GM12891 (cell line): ENCODE measurements at places on chromosomes 1 and 21.

DNA sequence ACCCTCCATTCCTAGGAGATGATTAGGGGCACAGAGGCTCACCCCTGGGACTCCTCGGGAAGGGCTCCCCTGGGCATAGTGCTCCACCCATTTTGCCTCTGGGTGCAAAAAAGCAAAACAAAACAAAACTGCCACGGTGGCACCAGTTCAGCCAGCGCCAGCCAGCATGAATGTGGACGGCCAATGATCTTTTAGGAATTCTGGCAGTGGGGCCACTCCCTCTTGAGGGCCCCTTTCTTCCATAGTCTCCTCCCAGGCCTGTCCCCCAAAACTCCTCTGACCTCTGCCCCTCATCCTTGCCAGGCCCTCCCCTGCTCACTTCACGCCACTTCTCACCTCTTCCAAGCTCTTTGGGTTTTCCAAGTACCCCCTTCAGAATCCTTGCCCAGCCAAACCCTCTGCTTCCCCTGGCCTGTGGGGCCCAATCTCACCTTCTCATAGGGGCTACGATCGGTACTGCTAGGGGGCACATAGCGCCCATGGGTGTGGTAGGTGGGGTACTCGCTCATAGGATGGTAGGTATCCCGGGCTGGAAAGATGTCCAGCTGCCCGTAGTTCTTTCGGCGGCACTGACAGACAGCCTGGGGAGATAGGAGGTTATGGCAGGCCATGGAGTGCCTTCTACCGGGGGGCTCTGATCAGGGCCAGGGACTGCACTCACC lies 13.3 kb downstream of the TRIM46 start:
- no peak for DNase-seq

- no peak for DNase-seq
Observed at GRCh38 chr21:33047231-33047630, 21.5 kb downstream of the OLIG2 start.

- DNase-seq, result no peak
Observed at GRCh38 chr1:182653986-182654385, 30.4 kb downstream of the RGS8 start.

DNA sequence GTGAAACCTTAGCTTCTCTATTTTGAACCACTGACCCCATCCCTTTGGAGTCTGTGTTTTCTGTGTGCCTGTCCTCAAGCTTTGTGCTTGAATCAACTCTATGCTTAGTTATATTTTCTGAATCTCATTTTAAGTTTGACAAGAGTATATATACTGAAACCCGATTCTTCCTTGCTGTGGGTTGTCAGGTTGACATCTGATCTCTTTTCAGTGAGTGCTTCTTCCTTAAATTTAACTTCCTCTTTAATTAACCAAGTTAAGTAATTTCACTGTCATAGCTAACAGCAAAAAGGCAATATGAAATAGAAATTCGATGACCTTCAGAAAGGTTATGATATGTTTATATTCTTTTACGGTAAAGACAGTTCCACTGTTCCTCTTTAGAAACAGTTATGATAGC lies 69.4 kb downstream of the C1orf21 start:
- DNase-seq, result no peak

- no peak for DNase-seq
Observed at GRCh38 chr1:209879539-209879938, 51.8 kb downstream of the UTP25 start.

DNA sequence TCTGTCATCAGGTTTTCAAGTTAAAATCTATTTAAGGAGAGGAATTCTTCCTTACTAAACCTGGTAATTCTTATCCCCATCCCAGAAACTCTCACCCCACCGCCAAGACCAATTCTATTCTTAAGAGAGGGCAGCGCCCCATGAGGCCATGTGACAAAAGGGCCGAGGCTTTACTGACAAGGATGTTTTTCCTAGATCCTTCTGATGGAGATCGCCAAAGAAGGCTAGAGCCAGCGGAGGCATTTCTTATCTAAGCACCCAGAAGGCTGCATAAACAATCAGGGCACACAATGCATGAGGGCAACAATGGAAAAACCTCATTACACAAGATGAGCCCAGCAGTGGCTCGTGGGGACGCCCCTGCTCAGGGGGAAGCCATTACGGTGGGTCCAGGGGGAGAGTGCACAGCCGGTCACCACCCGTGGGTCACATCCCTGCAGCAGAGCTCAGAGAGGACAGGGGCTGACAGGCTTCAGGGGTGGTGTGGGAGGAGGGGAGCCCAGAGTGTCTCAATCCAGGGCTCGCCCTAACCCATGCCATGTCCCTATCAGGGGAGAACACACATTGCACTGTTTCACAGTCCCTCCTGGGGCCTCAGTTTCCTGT lies 88.7 kb downstream of the ITPKB start:
- DNase-seq, result no peak

- DNase-seq, result no peak
Observed at GRCh38 chr1:91827459-91828321, 58.3 kb downstream of the TGFBR3 start.

- DNase-seq, result no peak
Observed at GRCh38 chr1:212700892-212701819, 1.5 kb upstream of the BATF3 start.

DNA sequence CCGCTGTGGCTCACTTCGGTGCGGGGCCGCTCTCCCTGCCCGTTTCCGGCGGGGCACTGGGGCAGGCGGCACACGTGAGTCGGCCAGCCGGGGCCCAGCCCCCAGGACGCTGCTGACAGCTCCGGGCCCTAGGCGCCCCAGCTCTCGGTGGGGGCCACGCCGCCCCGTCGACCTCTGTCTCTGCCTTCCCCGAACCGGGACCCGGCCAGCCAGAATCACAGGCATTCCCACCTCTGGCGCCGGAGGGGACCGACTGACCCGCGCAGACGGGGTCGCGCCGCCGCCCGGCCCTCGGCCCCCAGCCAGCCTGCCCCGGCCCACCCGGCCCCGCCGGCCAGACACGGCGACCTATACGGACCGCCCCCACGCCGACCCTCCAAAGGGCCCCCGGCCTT lies 755 bp downstream of the SCMH1 start:
- DNase-seq, result peak; percentile 63

- DNase-seq, result no peak
Observed at GRCh38 chr21:38310646-38311485, 54.1 kb downstream of the KCNJ15 start.

- no peak for DNase-seq
Observed at GRCh38 chr21:20968391-20968790, 29.8 kb upstream of the NCAM2 start.

DNA sequence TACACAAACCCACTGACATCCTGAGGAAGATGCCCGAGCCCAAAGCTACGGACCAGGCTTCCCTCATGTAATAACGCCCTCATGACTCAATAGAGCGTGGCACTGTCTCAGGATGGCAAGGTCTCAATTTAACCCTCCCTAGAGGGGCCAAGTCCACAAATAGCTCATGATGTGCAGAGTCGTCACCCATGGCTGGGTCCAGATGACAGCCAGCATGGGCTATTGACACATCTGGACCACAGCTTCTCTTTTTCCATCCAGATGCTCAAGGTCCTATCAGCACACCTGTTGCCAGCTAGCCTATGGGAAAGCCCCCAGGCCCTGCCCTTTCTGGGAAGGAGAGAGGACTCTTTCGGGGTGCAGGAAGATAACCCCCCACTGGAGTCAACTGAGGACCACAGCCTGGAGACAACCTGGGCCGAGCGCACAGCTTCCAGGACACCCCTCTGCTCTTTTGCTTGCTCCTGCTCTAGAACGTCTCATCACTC lies 2.8 kb downstream of the LAPTM5 start:
- no peak for DNase-seq

DNA sequence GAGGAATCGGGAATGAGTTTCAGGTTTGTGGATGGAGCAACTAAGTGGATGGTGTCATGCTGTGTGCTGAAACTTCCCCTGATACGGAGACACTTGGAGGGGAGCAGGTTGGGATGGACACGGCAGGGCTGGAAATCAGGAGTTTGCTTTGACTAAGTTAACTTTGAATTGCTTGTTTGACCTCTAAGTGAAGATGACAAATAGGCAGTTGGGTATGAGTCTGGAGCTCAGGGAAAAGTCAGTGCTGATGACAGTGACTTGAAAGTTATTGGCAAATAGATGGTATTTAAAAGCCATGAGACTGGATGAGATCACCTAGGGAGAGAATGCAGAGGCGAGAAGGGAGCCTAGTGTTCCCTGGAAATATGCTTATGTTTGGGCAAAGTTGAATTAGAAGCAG lies 12.8 kb upstream of the ZSCAN20 start:
- no peak for DNase-seq

- DNase-seq, result no peak
Observed at GRCh38 chr1:19112891-19113696, 97.0 kb downstream of the UBR4 start.

DNA sequence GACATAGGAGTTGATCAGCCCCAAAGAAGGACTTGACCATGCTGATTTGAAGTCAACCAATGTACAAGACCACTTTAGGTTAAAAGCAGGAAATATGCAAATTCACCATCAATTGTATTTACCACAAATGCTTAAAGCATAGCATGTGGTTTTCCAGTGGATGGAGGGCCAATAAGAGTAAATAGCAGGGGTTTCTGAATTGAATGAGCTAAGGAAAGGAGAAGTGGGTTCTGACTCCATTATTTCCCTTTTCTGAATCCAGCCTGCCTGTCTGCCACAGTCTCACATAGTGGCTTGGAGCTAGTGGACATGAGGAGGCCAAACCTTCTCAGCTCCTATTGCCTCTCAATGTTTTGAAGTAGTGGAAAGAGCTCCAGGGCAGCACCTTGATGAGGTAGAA lies 7.2 kb upstream of the TNFSF18 start:
- DNase-seq, result no peak

- DNase-seq, result no peak
Observed at GRCh38 chr1:10680487-10680886, 116.0 kb downstream of the CASZ1 start.

GRCh38 chr1:54239631-54240031 lies 39.7 kb downstream of the MRPL37 start:
- no peak for DNase-seq
